Stimulated activated CD4-positive, alpha-beta T cell treated with anti-CD3 and anti-CD28 coated beads, Interleukin-15, amount 100 ng/mL, for 1 hour (primary cell): ENCODE measurements at places on chromosomes 1 and 21.

DNA sequence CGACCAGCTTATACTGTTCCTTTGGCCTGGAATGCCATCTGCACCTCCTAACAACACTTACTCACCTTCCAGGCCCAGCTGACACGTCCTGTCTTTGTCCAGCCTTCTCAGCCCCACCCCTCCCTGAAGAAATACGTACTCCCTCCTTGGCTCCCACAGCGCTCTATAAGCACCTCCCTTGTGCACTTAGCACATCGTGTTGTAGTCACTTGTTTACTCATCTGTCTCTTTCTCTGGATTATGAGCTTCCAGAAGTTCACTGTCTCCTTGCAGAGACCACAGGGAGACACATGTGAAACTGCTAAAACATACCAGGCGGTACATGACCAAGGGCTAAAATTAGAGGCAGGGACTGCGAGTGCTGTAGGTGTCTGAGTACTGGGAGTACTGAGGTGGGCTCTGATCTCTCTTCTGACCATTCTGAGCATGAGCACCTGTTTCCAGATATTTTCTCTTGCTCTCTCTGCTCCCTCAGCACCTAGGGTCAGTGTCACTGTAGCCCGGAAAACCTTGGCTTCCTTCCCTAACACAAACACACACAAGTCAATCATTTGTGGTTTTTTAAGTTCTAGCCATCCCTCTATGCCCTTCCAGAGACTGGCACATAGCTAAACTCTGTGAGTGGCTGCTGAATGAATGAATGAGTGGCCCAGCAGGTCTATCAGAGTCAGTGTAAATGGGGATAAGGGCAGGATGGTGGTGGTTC lies 5.1 kb downstream of the DCST1 start:
- no peak for DNase-seq

DNA sequence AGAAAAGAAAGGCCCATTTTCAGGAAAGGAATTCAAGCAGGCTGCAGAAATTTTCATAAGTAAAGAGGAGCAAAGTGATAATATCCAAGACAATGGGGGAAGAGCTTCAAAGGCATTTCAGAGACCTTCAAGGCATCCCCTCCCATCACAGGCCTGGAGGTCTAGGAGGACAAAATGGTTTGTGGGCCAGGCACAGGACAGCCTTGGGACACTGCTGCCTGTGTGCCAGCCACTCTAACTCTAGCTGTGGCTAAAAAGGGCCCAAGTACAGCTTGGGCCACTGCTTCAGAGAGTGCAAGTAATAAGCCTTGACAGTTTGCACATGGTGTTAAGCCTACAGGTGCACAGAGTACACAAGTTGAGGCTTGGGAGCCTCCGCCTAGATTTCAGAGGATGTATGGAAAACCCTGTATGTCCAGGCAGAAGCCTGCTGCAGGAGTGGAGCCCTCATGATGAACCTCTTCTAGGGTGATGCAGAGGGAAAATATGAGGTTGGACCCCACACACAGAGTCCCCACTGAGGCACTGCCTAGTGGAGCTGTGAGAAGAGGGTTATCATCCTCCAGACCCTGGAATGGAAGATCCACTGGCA lies 51.8 kb upstream of the ZSWIM5 start:
- no peak for DNase-seq

DNA sequence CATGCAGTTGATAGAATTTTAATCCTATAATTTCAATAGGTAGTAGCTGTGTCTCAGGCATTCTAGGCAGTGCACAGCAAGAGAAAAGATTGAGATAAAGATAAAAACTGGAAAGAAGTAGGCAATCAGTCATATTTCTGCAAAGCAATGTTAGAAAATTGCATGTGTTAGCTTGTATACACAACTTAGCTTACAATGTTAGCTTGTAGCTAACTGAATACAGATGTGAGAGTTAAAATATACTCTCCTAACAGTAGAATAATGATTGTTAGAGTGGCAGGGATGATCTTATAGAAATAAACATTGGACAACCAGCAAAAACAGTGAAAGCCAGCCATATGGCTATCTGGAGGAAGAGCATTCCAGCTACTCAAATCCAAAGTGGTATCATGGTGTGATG lies 29.0 kb downstream of the PTPRC start:
- DNase-seq, result no peak

DNA sequence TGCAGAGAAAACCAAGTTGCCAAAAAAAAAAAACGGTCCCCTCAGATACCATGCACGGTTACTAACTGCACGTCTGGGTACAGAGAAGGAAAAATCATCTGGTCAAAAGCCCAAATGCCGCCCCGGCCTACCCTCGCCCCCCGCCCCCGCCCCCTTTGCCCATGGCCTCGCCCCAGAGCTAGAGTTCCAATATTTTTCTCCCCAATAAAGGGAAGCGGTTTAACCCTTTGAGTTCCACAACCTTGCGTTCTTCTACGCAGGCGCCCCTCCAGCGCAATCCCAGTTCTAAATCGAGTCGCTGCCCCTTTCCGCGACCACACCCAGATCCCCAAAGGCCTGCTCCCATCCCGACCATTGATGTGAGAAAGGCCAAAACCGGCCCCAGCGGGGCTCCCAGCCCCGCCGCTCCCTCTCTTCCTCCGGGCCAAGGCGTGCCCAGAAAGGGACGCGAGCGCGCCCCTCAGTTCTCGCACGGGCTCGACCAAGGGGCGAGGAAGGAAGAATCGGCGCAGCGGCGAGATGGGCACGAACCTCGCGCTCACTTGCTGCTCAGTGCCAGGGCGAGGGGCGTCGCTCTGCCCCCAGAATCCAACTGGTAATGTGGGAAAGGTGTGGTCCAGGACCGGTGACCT lies 797 bp downstream of the WDR47 start:
- peak; percentile 1 for DNase-seq

GRCh38 chr1:152002960-152003359 lies 9.3 kb upstream of the S100A10 start:
- no peak for DNase-seq

- no peak for DNase-seq
Observed at GRCh38 chr1:16175610-16176553, 20.0 kb upstream of the EPHA2 start.

- peak; percentile 78 for DNase-seq
Observed at GRCh38 chr1:159936273-159936904, 9.0 kb downstream of the IGSF9 start.

DNA sequence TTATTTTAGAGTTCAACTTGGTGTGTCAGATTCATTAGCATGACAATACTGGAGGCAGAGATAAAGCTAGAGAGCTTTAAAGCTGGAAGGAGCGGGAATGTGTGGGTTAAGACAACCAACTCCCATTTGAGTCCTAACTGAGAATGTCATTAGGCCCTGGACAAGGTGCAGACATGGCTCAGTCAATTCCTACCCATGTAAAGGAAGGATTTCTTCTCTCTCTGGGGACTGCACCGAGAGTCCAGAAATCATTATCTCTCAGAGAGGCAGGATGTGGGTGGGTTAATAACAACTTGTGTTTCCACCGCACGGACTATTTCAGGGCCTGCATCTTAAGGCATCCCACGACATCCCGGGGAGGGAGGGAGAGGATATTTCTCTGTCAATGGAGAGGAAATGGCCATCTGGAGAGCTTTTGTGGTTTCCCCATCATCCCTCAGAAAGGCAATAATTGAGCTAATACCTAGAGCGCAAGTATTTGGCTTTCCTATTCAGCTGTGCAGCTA lies 46.7 kb upstream of the SARS1 start:
- no peak for DNase-seq

GRCh38 chr21:41349619-41350390 lies 12.0 kb upstream of the MX2 start:
- no peak for DNase-seq

- DNase-seq, result no peak
Observed at GRCh38 chr1:166630369-166630768, 208.9 kb upstream of the POGK start.

DNA sequence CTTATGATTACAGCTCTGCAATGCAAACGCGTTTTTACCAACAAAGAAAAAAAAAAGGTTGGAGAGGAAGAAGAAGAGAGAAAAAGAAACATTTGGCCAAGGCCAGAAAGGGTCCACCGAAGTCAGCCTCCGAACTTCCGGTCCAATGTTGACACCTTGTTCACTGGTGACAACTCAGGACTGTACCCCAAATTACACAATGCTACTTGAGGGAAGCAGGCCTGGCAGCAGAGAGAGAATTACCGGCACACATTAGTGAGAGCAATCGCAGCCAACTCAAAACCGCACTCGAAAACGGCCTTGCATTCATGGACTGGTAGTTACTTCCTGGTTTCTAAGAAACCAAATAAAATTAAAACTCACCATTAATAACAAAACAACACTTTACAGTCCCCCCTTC lies 652.5 kb downstream of the KIF26B start:
- DNase-seq, result no peak

- no peak for DNase-seq
Observed at GRCh38 chr1:6083801-6084446, 38.2 kb downstream of the KCNAB2 start.

DNA sequence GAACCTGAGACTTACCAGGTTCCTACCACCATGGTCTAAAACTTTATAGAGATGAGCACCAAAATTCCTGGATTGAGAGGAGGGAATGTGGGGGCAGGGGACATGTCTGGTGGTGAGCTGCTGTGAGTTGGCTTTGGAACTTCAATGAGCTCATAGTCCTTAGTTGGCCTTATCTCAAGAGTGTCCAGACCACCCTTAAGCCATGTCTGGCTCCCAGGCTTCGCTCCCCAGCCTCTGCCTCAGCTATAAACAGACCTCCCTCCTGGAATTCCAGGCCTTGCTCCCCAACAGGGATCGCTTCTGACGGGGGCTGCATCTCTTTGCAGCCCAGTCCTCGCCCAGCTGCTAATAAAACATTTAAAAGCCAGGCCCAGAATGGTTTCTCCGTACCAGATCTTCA lies 19.5 kb downstream of the ATF3 start:
- no peak for DNase-seq

- no peak for DNase-seq
Observed at GRCh38 chr1:44924835-44925464, 61.4 kb downstream of the EIF2B3 start.

DNA sequence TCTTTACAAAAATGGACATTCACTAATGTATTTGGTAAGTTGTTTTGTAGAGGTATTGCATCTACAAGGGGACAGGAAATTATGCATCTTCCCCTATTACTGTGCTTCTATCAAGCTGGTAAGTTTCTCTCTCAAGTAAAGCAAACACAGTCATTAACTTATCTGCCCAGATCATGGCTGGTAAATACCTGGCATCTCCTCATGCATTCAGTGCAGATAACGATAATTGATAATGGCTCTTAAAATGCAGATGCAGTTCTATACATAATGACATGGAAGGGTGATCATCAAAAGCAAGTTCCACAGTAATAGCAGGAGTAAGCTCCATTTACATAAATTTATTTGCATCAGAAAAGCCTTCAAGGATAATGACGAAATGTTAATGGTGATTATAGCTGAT lies 122.4 kb downstream of the SIPA1L2 start:
- no peak for DNase-seq

DNA sequence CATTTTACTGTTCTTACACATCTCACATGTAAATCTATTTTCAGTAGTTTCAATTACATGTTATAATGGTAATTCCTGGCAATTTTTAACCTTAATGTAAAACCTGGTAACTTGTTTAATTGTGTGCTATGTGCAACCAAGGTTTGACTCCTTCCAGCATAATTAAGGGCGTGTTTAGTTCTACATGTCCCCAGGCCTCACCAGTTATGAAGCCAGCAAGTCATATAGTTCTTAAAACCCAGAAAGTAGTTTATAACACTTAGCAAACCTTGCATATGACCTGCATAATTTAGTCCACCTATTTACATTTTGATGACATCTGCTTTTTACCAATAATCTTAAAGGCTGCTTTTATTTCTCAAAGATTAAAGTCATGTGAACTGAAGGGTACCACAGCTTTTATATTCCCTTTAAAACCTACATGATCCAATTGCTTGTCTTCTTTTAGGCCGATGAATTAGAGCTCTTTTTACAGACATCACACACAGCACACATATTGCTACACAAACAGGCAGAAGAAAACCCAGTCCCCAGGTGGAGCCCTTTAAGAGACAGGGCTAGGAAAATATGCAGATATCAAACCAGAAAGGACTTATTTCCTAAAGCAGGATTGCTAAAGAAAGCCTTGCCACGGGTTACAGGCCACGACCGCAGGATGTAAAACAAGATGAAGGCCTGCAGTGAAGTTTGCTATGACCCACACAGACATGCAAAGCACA lies 23.2 kb upstream of the SYCP1 start:
- DNase-seq, result no peak

GRCh38 chr1:159663552-159663951 lies 50.8 kb downstream of the CRP start:
- no peak for DNase-seq
